ENCODE measurements at places on chromosomes 4 and X.

DNA sequence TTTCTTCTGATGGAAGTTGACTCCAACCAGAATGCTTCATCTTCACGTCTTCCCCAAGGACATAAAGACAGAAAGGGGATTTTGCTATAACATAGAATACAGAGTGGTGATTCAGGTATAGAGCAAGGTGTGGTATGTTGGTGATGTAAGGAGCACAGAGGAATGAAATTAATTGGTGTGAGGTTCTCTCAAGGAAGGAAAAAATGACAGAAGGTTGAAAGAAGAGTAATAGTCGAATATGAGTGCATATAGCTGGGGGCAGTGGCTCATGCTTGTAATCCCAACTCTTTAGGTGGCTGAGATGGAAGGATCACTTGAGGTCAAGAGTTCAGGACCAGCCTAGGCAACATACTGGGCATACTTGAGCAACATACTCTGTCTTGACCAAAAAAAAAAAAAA is 20.1 kb downstream of the KIAA0232 start:
- no peak for DNase-seq

DNA sequence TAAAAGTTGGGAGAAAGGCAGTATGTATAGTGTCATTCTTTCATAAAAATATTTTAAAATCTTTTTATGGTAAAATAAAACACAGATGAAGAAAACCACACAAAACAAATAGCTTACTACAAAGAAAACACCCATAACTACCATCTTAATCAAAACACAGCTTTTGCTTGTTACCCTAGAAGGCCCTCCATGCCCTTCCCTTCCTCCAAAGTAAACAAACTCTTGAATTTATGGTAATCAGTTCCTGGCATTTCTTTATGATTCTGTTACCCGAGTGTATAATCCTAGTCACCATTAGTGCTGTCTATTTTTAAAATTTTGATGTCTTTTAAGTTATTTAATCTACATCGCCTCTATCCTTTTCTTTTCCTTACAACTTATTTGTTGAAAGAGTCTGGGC is 170.9 kb downstream of the APBB2 start:
- no peak for DNase-seq

DNA sequence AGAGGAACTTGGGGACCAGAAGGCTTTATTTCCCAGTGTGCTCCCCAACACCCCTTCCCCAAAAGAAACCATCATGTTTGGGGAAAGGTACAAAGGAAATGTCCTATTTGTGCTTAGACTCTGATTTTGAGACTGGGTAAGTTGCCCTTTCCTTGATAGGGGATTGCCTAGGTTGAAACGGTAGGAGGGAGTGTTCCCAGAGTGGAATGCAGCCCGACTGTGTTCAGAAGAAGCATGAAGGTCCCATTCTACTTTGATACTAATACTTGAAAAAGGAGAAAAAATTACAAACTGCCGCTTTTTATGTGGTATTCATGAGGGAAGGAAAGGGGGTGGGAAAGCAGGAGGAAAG is 32.4 kb upstream of the TMEM131L start:
- no peak for DNase-seq

- DNase-seq: no peak
These were observed 21.1 kb downstream of the SYTL4 start for GRCh38 chrX:100710816-100711215.

GRCh38 chr4:137659431-137659830 is 127.1 kb upstream of the PCDH18 start:
- no peak for DNase-seq

GRCh38 chrX:4925911-4926310 is 1212.5 kb upstream of the PRKX start:
- DNase-seq: no peak

DNA sequence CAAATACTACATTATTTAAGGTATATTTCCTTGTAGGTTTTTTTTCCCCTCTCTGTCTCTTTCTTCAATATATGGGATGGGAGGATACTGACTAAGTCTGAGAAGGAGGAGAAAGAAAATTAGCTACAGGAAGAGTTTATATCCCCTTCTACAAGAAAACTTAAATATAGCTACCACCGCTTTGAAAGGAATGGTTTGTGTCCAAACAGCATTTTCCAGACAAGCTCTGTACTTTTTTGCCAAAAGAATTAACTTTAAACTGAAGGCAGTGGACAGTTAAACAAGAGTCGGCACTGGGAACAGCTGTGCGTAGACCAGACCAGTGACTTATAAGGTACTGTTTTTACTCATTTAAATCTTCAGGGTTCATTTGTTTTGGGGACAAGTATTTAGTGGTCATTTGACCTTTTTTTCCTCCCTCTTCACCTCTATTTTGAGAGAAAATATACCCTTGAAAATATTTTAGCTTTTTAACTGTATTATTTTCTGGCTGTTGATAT is 303.7 kb downstream of the ARHGAP24 start:
- DNase-seq: no peak

DNA sequence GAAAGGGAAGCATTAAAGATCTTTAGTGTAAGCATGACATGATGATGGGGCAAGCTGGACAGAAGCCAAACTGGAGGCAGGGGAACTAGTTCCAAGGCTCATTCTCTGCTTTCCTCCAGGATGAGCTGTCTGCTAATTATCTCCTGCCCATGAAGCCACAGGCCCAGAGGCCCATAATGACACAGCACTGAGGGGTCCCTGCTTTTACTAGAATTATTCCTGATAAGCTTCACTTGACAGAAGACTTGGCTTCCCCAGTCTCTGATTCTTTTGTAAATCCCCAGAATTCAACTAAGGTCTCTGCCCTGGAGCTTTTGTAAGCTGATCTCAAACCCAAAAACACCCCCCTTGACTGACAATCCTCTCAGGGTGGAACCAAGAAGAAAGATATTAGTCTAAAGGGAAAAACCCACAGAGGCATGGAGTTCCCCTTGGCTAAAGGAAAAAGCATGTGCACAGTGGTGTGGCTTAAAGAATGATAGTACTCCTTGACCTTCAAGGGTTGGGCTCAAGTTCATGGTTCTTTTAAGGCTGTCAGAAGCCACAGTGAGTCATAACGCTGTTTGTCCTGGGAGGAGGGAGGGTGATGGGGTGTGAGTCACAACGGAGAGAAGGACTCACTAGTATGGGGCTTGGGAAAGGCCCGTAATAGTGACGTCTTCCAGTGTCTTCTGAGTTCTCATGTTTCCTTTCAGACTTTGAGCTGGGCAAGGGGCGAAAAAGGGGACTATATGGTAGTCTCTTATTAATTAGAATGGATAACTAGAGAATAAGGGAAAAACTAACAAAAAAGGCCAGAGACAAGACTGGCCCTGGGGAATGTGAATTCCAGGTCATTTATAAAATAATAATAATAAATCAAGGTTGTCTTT is 146.0 kb upstream of the CPEB2 start:
- no peak for DNase-seq

- no peak for DNase-seq
These were observed 37.8 kb upstream of the PRPS2 start for GRCh38 chrX:12753366-12753765.
